ENCODE measurements at places on chromosomes 3 and 15.

- no peak for DNase-seq
Measured at GRCh38 chr3:124384527-124384926, 345.7 kb upstream of the UMPS start.

- no peak for DNase-seq
Measured at GRCh38 chr3:142613491-142613890, 17.3 kb downstream of the PLS1 start.

DNA sequence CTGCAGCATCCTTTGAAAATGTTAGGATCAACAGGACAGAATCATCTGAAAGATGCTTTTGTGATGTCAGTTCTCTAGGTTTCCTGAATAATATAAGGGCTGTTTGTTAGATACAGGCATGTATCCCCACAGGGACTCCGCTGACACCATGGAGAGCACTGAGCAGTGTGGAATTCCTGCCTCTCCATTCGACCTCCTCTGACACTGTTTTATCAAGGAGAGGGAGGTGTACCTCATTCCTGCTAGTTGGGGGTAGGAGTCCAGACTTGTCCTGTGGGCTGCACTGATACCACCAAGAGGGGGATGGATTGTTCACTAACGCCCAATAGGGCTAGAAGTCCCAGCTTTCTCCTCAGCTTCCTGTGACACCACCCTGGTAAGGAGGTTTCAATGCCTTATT, 46.6 kb downstream of the LARS2 start:
- DNase-seq: no peak

- DNase-seq: no peak
Measured at GRCh38 chr3:121167374-121168139, 259.6 kb downstream of the STXBP5L start.

GRCh38 chr15:60788692-60789103, 309.8 kb upstream of the ICE2 start:
- no peak for DNase-seq

GRCh38 chr3:60064210-60065178, 1014.7 kb upstream of the CFAP20DC start:
- peak; percentile 31 for DNase-seq

DNA sequence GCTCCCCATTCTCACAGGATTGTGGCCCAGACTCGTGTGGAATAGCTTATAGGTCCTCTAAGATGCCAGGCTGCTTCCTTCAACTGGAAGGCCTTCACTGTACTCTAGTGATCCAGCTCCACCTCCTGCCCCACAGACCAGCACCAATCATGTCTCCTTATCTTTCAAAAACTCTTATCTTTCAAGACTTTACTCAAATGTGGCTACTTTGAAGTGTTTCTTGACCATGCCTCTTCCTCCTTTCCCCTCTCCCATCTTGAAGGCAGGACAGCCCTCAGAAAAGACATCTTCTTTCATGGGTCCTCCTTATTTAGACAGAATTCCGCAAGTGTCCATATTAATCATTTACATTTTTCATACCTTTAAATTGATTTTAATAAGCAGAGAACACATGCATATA, 142.3 kb downstream of the CHST2 start:
- DNase-seq: no peak

DNA sequence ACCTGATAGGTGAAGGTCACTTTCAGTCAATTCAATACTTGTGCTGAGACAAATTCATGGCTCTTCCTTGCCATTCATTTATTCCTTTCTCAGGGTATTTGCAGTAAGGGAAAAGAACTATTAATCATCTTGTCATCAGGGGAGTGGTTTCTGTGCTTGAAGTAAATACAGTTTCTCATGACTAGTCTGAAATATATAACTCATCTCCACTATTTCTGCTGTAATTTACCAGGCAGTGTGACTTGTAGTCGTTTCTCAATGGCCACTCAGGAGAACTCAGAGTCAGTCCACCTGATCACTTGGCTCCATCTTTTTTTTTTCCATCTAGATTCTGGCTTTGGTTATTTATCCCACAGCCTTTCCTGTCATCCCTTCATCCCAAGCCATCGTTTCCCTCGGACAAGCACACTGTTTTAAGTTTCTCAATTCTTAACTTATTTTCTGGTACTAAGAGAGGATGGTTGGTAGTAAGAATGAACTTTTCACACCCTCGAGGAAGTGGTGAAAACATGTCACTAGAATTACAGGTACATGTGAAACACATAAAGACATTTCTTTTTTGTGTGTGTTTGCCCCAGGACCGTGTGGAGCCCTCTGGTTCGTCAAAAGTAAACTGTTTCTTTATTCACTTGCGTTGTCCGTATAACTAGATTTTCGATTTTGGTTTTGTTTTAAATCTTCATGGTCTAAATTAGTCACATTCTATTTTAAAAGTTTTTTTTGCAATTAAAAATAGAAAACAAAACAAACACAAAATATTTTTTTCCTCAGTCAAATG, 620.2 kb downstream of the ZBBX start:
- no peak for DNase-seq

- no peak for DNase-seq
Measured at GRCh38 chr3:33146791-33147445, 33.1 kb downstream of the CRTAP start.

GRCh38 chr3:87581240-87581639, 304.9 kb upstream of the POU1F1 start:
- DNase-seq: no peak

GRCh38 chr15:42728560-42728959, 8.4 kb downstream of the CDAN1 start:
- no peak for DNase-seq

DNA sequence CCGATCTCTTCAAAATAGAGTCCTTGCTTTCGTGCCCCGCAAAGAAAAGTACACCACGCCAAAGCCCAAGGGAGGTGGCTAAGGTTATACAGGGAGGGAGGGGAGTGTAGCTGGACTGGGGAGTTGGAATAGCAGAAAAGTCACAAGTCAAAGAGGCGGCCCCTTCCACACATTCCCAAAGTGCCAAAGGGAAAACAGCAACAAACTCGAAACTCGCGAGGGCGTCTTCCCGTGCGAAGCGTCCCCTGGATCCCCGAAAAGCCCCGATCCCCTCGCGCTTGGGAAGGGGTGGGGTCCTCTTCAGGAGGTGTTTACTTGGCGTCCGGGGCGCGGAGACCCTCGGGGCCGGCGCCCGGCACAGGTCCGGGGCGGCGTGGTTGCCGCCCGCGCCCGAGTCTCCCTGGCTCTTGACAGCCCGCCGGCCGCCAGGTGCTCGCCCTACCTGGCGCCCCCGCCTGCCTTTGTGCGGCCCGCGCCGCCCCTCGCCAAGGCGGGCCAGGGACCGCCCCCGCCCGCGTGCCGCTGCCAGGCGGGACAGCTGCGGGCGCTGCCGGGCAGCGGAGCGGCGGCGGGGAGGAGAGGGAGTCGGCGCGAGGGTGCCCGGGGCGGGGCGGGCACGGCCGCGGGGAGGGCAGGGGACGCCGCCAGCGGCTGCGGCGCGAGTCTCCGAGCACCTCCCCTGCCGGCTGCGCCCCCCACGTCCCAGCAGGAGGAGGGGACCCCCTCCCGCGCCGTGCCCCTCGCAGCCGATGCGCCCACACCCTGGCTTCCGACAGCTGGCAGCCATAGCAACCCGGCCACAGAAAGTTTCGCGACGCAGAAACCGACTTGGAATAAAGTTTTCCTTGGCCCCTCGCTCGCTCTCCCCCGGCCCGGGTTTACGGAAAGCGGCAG, 966 bp downstream of the MYO1E start:
- peak; percentile 84 for DNase-seq

- DNase-seq: no peak
Measured at GRCh38 chr15:93980261-93980911, 251.0 kb upstream of the MCTP2 start.

DNA sequence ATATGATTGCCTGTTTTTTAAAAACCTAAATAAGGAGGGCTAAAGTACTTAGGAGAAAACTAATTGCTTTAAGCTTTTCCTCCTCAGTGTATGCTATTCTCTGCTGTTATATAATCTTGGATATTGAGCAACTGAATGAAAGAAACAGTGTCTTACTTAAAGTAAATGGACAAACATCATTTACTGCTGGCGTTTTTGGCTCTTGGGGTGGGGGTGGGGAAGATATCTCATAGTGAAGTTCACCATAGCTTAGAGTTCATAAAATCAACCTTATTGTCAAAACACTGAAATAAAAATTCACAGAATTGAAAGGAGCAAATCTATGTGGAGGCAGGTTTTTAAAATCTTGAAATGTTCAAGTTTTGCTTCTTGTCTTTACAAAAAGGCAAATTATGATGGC, 256.4 kb upstream of the SOX2 start:
- DNase-seq: no peak

DNA sequence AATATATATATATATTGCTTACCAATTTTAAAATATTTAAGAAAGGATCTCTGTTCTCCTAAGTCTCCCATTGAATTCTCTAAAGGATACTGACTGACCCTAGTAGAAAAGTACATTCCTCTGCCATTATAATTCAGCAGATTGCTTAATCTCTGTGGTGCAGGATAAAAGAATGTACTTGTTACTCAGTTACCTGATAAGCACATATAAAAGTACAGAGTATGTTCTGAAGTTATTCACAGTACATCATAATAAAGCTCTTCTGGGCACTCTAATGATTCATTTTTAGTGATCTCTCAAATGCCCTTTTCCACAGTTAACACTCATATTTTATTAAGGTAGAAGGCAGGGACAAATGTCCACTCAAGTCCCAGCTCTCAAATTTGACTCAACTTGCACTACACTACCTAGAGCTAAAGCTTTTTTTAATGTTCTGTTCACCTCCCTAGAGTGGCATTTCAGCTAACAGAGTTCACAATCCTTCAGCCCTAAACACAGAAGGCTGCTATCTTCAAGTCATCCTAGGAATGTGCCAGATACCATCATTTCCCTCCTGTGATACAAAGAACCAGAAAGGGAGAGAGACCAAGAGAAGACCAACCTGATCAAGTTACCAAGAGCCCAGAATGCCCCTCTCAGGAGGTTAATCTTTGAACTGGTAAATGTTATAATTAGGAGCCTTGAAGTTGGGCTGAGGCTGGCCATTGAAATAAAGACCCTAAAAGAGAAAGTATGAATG, 53.3 kb downstream of the MEIS2 start:
- DNase-seq: peak; percentile 56

- no peak for DNase-seq
Measured at GRCh38 chr3:150041877-150042276, 71.2 kb upstream of the PFN2 start.

- no peak for DNase-seq
Measured at GRCh38 chr3:195013411-195014361, 257.3 kb downstream of the XXYLT1 start.

DNA sequence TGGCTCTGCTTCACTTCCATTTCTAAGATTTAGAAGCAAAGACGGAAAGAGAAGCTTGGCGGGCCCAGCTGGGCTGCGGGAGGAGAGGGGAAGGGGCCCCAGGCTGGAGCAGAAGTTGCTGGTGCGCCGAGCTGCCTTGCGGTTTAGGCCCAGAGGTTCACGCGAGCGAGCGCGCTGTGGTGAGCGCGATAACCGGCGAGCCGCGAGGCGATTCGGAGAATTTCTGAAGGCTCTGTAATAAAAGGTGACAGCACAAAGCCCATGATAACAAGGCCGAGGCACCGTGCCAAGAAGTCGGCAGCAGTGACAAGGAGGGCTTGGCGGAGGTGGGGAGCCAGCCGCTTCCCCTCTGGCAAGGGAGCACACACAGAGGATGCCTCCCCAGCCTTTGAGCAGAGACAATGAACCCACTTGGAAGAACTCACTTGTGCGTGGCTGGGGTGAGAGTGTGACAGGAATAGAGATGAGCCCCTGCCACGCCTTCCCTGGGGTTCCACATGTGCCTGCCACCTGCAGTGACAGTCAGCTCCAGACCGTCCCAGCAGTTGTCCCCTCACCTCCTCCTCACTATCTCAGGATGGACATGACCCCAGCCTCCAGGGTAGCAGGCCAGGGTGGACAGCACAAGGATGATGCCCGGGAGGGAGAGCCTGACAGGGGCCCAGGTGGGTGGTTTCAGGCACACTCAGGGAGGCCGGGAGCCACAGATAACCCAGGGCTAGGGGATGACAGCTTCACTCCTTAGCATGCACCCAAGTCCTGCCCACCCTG, 315.2 kb downstream of the UACA start:
- no peak for DNase-seq

DNA sequence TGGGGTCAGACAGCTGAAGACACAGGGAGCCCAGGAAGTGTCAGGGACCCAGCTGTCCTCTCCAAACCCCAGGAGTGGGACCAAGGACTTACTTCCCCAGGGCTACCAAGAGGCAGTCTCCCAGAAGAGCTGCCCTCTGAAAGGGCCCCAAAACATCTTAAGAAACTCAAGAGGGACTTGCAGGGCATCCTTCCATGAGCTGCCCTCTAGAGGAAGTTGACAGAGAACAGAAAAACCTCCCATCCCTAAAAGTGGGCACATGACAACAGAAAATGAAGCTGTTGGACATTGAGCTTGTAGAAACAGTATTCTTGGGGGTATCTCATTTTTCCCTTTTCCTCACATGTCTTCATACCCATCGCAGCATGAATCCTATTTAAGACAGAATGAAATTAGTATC, 58.9 kb downstream of the MECOM start:
- no peak for DNase-seq

GRCh38 chr15:47778263-47778770, 61.0 kb downstream of the SEMA6D start:
- no peak for DNase-seq

DNA sequence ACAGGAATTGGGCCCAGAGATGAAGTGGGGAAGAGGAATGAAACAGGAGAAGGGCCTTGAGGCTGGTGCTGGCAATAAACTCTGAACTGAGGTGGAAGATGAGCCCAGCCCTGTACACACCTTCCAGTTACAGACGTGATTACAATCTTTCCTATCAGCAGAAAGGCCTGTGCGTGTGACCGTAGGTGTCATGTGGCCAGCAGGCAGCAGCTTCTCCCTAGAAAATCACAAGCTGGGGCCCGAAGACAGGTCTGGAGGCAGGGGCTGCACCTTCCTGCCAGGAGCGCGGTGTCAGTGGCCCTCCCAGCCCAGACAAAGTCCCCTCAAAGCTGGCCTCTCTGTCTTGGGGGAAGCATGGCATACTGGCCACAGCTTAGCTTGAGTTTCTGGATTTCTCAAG, 16.7 kb upstream of the PIGZ start:
- DNase-seq: no peak

- DNase-seq: no peak
Measured at GRCh38 chr3:195260280-195260905, 10.6 kb downstream of the XXYLT1 start.

DNA sequence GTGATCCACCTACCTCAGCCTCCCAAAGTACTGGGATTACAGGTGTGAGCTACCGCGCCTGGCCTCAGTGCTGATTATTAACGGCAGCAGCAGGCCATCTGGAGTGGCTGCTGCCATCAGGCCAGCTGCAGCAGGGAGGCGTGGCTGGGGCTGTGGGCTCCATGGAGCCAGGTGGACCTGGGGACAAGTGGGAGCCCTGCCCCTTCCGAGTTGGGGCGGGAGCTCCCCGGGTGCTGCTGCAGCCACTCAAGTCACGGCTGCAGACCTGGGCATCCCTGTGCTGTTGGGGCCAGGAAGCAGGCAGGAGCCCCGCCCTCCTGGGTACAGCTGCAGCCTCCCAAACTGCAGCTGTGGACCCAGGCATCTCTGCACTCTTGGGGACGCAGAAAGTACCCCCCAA, 23.9 kb downstream of the LRRC49 start:
- no peak for DNase-seq
